ENCODE measurements at places on chromosomes 13 and 19. TPM values are rescaled to one million over a fixed set of nuclear protein-coding genes. Genes with fewer than 3 reads are reported as not detected.

DNA sequence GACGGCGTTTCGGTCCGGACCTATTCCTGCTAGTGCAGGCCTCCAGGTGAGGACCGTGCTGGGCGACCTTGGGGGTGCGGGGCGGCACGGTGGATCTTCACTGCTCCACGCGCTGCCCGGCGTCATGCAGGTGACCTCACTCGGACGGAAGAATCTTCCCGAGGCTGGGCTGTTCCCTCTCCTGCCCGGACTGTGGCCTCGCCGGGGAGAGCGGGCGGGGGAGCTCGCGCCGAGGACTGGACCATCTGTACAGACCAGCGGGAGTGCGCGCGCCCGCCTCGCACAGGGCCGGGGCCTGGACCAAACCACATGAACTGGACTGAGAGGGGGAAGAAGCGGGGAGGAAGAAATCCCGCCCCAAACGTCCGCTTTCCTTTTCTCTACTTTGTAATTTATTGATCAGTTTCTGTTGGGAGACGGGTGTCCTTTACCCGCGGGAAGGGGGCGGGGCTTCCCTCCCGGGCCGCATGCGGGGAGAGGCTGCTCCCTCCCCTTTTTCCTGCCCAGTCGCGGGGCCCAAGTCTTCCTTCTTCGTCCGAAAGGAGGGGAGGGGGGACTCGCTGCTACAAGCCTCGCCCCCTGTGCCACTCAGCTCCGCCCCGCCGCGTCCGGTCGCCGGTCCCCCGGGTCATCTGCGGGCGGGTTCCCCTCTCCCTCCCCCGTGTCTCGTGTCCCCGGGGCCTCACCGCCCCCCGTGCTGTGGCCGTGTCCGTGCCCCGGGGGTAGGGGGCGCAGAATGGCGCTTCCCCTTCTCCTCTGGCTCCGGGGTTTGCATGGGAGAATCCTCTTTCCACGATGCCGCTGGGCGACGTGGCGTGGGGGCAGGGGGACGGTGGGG, 4.9 kb downstream of the HRC start:
- peak; percentile 94 for DNase-seq

DNA sequence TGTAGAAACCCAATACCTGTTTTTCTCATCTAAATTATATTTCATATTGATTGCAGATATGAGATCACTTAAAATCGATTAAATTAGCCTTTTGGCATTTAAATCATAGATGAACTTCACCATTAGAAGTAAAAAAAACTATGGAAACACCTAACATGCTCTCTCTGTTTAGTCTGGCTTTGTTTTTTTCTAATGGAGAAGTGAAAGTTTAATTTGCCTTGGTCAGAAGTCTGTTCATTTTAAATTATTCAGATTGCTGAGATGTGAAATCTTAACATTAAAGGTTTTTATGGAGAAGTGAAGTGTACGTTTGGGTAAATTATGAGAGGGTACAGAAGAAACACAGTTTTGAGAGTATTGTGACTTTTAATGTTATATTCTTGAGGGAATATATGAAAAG, 6.7 kb downstream of the SUGT1 start:
- DNase-seq, result no peak

The LYPD3 gene
- 0.27 TPM for total RNA-seq

The ARL11 gene
- total RNA-seq, result not detected
